Right atrium auricular region (tissue), 2 donors: ENCODE measurements at places on chromosomes 2 and 18. TPM values are rescaled to one million over a fixed set of nuclear protein-coding genes. Genes with fewer than 3 reads are reported as not detected.

Gene LBX2
- 0.83 TPM for total RNA-seq

Gene NR4A2
- total RNA-seq: 3.7 TPM

Gene PARD3B
- 12.2 TPM for total RNA-seq

GRCh38 chr2:104952976-104953375 lies 84.9 kb upstream of the MRPS9 start:
- DNase-seq: no peak

DNA sequence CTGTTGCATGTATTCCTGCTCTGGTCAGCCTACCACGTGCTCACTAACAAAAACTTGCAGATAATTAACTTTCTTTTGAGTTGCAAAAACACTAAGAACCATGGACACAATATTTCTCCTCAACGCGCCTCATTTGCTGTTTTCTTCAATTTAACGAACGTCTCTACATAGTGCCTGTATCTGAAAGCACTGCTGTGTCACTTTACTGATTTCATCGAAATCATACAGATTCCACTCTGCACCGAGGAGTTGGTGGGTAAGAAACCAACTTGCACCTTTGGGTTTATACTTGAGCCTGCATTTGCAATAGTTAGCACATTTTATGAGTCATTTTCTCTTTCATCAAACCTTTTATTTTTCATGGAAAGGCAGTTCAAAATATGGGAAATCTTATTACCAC lies 145.8 kb downstream of the DCDC2C start:
- DNase-seq: no peak

GRCh38 chr2:149155196-149155969 lies 116.9 kb downstream of the LYPD6B start:
- DNase-seq: no peak

DNA sequence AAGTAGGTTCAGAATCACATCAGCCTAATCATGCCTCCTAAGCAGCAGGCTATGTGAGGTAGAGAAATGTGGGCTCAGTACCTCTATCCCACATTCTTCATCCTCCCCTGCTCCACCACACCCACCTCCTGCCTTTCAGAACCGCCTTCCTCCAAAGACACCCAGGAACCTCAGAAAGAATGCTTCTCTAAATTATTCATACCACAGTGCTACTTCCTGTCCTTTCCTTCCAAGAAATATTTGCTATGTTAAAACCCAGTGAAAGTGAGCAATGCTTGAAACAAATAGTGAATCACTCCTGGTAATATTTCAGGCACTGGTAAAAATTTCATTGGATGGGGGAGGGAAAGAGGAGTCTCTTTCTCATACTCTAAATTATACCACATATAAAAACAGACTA lies 24.0 kb upstream of the CREB1 start:
- no peak for DNase-seq

Gene TMEM127
- total RNA-seq: 88.9 TPM
